ENCODE measurements at places on chromosomes 12 and 14. TPM values are rescaled to one million over a fixed set of nuclear protein-coding genes. Genes with fewer than 3 reads are reported as not detected.

EFS gene
- polyA plus RNA-seq = 0.92 TPM

SELPLG gene
- 0.62 TPM for polyA plus RNA-seq

HOMEZ gene
- polyA plus RNA-seq = 6.6 TPM

CMA1 gene
- not detected for polyA plus RNA-seq

C12orf54 gene
- not detected for polyA plus RNA-seq

SYT10 gene
- polyA plus RNA-seq = 15.9 TPM

LRP1 gene
- polyA plus RNA-seq = 27.7 TPM

GPR68 gene
- polyA plus RNA-seq = 2.1 TPM

AKAP3 gene
- polyA plus RNA-seq = 1.6 TPM

AKAP5 gene
- 2.6 TPM for polyA plus RNA-seq

C1QL4 gene
- polyA plus RNA-seq = 13.7 TPM

E2F7 gene
- polyA plus RNA-seq = 0.48 TPM

ERO1A gene
- 45.7 TPM for polyA plus RNA-seq

LRR1 gene
- polyA plus RNA-seq = 4.4 TPM

SAMD15 gene
- 2.8 TPM for polyA plus RNA-seq

MYH6 gene
- not detected for polyA plus RNA-seq

IAPP gene
- polyA plus RNA-seq = not detected

PAX9 gene
- polyA plus RNA-seq = not detected

KRT8 gene
- 0.46 TPM for polyA plus RNA-seq

NTS gene
- polyA plus RNA-seq = 48.3 TPM

GLT8D2 gene
- polyA plus RNA-seq = 8.3 TPM

Data from neural cell (in vitro differentiated cells).